ENCODE measurements at places on chromosomes 7 and 10. TPM values are rescaled to one million over a fixed set of nuclear protein-coding genes. Genes with fewer than 3 reads are reported as not detected.

DNA sequence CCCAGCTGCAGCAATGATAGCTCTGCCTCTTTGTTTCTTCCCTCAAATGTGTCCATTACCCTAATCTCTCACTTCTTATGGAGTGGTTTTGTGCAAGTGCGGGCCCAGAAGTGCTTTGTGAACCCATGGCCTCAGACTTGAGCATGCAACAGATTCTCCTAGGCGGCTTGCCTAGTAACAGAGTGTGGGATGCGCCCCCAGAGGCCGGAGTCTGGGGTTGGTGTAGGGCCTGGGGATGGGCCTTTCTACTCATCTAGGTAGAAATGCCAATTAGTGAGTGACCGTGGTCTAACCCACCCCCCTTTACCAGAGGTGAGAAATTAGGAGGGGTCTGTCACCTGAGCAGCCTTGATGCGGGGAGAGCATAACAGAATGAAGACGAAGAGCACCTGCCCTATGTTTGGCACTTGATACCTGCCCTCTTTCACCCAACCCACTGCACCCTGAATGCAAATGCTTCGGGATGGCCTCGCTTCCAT, 7.0 kb upstream of the IGFBP1 start:
- DNase-seq = no peak

DNA sequence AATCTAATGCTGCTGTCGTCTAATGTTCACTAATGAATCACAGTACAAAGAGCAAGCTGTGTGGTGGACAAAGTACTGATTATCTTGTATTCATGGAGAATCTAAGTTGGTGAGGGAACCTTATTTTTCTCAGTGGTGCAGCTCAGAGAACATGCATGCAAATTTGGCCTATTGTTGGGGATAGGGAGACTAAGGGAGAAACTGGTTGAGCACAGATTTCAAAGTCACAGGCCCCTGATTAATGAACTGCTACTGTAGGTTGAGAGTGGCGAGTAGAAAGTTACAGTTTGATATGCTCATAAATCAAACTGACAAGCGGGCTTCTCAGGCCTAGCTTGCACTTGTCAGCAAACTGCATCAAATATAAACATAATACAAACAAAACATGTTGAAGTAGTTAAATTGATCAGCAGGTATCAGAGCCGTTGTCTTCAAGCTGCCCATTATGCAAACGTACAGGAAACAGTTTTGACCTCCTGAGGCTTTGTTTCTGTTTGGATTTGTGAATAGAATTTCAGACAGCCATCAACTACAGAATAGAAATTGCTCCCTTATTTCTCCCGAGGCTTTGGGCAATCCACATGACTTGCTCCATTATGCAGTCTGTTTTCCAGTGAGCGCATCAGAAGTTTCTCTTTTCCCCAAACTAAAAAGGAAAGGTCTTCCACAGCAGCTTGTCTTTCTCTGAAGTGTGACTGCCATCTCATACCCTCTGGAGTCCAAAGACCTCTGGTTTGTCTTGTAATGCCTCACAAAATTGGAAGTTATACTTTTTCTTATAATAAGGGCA, 215.8 kb downstream of the FOXP2 start:
- DNase-seq = no peak

SRRM3 gene
- not detected for total RNA-seq

ADIRF gene
- not detected for total RNA-seq

LIPF gene
- total RNA-seq = not detected
